ENCODE measurements at places on chromosomes 4 and X.
A peak's percentile ranks its signal among the peaks of the same experiment; 100 is the strongest.

DNA sequence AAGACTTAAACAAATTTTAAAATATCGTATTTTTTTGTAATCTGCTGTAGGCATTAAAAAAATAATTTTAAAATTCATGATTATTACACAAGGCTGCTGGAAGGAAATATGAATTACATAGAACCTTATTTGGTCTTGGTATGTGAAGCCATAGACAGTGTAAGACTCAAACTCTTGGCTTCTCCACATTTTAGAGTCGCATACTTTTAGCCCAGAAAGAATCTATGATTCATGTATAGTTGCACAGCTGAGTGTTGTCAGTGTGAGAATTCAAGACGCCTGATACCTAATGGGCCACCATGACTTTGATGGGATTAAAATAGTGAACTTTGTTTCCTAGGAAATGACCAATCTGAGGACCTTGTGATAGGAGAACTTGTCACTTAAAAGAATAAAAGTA is 1.4 kb downstream of the INTU start:
- no peak for DNase-seq

DNA sequence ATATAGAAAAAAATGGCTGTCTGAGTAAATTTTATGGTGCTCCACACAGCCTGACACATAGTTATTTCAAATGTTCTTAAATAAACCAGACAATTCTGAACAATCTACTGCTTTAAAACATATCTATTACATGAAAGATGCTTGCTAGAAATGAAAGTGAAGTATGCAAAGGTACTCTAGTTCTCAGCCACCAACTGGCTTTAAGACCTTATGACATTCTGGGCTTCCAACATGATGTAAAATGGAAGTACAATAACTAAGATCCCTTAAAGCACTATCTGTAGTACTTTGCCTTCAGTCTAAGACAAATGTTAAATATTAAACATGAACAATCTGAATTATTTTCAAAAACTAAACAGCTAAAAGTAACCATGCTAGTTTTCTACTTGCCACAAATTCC is 17.3 kb downstream of the HUWE1 start:
- DNase-seq, result no peak

DNA sequence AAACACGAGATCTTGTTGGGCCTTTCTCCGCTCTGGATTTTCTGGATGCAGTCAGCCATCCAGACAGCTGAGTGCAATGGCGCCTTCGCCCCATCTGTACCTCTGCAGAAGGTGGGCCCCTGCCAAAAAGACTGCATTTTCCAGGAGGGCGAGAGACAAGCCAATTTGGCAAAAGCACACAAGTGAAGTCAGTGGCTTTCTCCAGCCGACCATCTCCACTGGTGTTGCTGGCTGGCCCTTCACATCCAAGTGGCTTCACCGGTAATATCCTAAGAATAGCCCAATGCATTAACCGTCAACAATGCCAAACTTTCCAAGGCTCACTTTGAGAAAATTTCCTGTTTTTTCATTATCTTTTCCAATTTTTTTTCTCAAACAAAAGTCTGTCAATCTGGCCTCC is 96.2 kb upstream of the MXRA5 start:
- no peak for DNase-seq

DNA sequence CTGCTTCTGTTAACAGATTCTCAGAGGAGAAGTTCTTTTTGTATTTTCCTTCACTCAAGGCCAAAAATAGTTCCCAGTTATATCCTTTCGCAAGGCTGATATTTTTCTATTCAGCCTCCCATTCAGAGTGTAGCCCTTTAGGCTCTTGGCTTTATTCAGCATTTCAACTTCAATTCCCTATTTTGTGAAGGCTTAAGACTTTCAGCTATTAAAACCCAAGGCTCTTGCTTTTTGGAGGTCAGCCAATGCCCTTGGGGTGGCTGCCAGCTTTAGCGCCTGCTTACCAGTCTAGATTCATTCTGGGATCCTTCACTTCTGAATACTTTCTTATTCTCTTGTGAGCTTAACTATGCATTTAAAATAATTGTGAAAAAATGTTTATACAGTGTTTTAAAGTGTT is 57.3 kb upstream of the ADGRA3 start:
- DNase-seq, result no peak

DNA sequence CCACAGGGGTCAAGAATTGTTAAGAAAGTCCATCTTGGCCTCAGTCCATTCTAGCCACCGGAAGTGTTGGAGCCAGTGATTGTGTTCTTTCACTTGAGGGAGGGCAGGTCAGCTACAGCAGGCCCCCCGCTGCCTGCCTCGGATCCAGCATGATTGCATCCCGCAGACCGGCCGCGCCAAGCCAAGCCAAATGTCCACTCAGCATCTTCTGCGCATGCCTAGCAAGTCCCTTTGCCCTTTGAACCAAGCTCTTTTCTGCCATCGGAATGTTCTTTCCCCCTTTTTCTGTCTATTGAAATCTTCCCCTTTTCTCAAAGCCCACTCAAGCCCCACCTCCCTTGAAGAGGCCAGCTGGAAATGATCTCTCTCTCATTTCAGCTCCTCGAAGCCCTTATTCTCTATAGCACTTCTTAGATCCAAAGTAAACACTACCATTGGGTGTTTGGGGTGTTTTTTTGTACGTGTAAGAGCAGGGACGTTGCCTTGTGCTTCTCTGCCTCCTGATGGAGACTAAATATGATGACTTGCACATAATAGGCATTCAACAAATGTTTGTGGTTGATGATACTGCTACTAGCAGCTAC is 147.8 kb upstream of the BCOR start:
- no peak for DNase-seq

DNA sequence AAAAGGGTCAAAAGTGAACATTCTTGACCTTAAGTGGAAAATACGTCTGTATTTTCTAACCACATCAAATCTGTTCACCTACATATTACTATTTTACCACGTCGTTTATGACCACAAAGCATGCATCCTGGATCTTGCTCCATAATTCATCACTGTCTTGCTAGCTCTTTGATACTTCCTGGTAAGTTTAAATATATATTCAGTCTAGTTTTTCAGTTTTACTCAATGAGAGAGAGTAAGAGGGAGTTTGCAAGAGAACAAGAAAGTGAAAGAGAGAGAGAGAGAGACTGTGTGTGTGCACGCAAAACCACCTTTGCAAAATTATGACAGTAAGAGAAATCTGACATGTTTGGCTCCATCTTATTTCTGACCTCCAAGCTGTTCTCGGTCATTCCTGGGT is 173.7 kb upstream of the GALNTL6 start:
- no peak for DNase-seq

DNA sequence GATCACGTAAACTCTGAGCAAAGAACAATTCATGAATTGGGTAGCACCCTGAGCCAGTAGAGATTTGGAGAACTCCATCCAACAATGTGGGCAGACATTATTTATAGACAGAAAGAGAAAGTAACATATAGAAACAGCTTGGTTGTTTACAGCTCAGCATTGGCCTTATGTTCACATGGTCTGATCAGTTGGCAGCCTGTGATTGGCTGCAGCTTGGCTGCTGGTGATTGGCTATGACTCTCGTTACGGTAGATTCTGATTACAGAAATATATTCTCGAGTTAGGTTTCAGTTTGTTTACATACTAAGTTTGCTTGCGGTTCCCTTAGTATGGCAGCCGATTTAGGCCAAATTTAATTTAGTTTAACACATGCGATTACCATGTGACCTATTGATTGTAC is 663.4 kb downstream of the RAPGEF2 start:
- no peak for DNase-seq

DNA sequence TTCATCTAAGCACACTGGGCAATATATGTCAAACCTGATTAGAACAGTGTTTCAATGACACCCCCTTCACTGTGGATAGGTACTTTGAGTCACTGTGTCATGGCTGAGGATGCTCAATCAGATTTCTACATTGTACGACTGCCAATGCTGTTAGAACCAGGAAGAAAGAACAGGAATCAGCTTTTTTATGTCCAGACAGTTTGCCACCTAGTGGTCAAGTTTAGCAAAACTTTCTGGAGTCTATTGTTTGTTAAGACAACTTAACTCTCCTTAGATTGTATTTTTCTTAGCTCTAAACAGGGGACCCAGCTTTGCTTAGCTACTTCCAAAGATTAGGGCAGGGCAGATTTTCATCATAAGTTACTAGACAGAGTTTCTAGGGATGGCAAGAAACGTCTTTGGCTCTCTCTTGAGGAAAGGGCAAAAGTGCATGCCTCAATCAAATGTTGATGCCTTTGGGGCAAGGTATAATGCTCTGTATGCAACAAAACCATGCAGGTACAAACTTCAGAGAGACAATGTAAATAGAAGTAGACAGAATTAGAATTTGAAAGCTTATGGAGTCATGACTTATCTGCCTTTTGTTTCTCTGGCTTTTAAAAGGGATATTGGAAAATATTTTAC is 40.5 kb upstream of the BMP3 start:
- peak; percentile 65 for DNase-seq

DNA sequence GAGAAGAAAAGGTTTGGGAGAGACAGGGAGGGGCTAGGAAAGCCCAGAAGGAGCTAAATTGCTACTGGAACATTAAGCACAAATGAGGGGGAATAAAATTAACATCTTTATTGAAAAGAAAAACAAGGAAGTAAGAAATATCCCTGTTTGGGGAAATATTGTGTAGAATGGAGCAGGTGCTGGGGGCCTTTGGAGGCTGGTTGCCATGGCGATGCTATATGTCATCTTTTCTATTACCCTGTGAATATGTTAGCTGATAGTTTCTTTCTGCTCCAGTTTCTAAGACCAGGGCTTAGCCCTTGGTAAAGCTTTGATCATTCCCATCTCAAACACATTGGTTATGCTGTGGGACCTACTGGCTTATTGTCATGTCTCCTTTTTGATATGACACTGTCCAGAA is 28.7 kb downstream of the TMEM31 start:
- DNase-seq, result no peak

All from suppressor macrophage (primary cell).